Left renal cortex interstitium (tissue), 4 donors: ENCODE measurements at places on chromosomes 16 and 17. TPM values are rescaled to one million over a fixed set of nuclear protein-coding genes. Genes with fewer than 3 reads are reported as not detected.

Gene TPSB2
- polyA plus RNA-seq = not detected

- no peak for DNase-seq
Observed at GRCh38 chr17:56497132-56497531, 96.4 kb upstream of the NOG start.

- no peak for DNase-seq
Observed at GRCh38 chr16:53646506-53646905, 57.2 kb downstream of the RPGRIP1L start.

GRCh38 chr17:40303708-40304551 is 5.0 kb upstream of the RARA start:
- DNase-seq = no peak

DNA sequence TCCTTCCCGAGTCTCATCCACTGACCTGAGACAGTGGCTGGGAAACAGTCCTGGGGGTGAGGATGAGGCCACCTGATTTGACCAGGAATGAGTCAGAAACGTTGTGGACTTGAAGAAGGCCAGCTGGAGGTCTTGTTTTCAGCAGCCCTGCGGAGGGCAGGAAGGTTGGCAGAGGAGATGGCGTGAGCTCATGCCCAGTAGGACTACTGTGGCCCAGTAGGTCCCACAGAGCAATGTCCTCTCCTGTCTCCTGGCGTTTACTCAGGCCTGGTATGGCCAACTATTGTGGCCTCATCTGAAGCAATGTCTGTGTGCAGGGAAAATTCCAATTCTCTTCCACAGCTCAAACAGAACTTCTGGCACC is 84.1 kb upstream of the DNAJA2 start:
- no peak for DNase-seq

DNA sequence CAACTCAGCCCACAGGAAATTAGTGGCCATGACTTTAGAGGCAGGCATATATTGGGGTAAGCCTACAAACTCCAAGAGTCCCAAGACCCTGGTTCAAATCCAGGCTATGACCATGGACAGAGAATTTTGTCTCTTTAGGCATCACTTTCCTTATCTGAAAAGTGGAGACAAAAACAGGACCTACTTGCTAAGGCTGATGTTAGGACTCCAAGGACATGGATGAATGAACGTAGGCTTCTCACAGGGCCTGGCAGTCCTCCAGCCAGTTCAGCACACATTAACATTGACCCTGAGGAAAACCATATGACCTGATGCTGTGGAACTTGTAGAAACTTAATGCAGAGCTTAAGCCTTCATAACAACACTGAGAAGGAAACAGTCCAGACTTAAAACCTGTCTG is 1.4 kb downstream of the FKBP10 start:
- no peak for DNase-seq

DNA sequence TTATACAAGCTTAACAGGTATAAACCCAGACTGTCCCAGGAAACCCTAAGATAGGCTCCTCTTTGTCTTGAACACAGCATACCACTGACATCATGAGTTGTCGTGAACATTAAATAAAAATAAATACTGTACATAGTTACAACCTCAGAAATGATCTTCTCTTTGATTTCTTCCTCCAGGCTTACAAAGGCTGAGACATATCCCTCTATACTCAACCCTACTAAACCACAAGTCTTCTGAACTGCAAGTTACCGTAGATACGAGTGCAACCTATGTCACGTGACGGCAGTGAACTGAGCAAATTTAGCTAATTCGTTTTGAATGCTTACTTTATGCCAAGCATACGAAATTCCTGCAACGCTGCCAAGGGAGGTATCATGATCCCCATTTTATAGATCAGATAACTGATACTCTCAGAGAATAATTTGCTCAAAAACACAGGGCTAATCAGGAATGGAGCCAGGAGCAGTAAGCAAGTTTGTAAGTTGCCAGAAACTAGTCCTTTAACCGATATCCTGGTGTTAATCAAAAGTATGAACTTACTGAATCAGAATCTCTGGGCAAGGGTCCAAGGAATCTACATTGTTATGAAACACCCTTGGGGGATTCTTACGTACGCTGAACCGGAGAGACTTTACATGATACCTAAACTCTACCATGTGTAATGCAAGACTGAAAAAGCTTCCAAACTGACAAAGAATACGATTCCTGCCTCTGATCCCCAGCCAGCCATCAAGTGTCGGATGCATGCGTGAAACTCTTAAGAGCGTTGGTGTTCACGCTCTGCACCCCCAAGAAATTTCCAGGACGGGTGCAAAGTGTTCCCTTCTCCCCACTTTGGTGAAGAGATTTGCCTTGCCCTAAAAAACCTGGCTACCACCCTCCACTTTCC is 106.2 kb downstream of the XYLT1 start:
- no peak for DNase-seq
